Stimulated activated CD4-positive, alpha-beta T cell treated with anti-CD3 and anti-CD28 coated beads, Interleukin-12 subunit alpha, Interleukin-12 subunit beta, amount 100 ng/mL, for 24 hours (primary cell): ENCODE measurements at places on chromosomes 16 and 17.

DNA sequence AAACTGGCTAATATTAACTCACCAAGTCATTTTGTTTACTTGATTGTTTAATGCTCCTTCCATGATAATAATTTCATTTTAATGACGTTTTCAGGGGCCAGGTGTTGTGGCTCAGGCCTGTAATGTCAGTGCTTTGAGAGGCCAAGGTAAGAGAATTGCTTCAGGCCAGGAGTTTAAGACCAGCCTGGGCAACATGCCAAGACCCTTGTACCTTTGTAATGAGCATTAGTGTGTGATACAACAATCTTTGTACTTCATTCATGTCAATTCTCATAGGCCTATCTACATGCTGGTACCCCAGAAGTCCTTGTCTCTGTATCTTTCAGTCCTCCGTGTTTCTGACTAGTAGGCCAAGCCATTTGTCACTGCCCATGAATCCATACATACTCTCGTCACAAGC is 296.9 kb downstream of the ZFHX3 start:
- DNase-seq: no peak

DNA sequence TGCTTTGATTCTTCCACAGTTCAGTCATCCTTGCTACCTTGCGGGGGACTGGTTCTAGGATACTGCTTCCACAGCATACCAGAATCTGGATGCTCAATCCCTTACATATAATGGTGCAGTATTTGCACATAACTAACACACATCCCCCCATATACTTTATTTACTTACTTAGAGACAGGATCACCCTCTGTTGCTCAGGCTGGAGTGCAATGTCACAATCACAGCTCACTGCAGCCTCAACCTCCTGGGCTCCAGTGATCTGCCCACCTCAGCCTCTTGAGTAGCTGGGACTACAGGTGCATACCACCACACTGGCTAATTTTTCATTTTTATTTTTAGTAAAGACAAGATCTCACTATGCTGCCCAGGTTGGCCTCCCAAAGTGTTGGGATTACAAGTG is 112.2 kb downstream of the GOSR1 start:
- DNase-seq: no peak

GRCh38 chr16:4847774-4848587 is 700 bp downstream of the UBN1 start:
- peak; percentile 26 for DNase-seq

DNA sequence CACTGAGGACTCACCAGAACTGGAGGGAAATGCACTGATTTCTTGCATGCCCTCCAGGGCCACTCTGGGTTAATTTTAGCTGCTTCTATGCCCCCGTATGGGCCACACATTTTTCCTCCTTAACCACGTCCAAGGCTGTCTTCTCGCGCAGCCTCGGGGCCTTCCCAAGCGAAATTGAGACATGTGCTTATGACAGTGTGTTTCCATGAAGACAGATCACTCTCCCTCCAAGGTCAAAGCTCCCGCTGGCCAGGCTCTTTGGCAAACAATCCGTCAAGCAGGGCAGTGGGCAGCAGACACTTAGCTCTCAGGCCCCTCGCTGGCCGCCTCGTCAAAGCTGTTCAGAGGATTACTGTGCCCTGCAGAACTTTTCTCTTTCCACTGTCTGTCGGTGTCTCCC is 243.0 kb upstream of the N4BP1 start:
- DNase-seq: no peak

DNA sequence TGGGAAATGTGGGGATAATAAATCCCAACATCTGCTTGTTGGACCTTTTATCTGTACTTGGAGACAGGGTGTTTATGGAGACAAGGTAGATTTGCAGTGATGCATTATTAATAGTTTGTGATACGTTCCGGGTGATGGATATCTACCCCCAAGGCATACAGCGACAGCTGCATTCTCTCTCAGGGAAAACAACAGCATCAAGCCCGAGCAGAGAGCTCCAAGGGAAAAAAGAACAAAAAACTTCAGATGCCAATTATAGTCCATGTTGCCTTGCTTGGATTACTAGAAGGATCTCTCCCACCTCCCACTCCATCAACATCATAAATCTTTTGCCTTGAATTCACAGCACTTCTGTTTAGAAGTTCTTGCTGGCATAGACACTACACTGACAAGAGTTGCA is 187.5 kb upstream of the CDH11 start:
- no peak for DNase-seq

DNA sequence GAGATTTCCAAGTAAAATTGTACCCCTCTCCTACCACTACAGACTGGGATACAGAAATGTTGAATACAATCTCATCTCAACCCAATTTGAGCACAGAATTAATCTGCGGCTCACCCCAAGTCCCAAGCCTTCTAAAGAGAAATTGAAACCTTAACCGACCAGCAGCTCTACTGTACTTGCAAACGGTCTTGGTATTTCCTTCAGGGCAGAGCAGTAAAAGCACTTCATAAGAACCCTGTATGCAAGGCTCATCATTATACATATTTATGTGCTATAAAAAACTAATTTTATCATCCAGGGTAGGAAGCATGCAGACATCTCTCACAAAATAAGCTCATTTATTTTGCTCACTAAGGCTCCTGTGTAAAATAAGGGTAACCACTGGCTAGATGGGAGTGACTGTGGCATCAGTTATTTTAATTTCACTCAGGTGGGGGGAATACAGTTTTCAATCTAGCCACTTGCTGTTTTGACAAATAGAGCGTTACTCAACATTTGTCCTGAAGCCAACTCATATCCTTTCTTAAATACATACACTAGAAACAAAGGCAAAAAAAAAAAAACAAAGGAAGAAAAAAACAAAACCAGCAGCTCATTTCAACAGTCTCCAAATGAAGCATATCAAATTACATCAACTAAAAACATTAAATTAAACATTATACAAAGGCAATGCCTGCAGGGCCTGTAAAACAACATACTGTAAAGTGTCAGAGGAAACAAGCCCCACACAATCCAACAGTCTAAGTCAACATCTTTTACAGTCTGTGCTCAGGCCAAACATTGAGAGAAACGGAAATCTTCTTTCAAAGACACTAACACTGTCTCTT is 65.0 kb downstream of the PARN start:
- no peak for DNase-seq

GRCh38 chr17:58947411-58947810 is 159.3 kb downstream of the TRIM37 start:
- DNase-seq: no peak

- DNase-seq: no peak
Measured at GRCh38 chr16:23651943-23652468, 10.7 kb downstream of the DCTN5 start.

GRCh38 chr17:79325709-79326430 is 251.2 kb downstream of the ENGASE start:
- no peak for DNase-seq

GRCh38 chr17:66988069-66988798 is 23.7 kb downstream of the CACNG4 start:
- no peak for DNase-seq

DNA sequence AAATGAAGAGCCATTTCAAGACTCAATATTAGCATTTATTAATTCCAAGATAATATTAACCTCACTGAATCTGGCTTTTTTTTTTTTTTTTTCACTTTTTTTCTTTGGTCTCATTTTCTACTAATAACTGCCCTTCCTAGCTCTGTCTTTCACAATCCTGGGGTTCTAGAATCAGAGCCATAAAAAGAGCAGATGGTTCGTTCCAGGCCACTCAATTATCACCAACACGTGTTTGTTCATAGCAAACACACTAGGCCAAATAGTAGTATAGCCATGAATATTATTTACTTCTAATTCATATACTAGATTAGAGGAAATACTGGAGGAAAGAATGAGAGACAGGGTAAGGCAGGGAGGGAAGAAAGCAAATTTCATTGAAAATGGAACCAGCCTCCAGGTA is 39.8 kb downstream of the TEX2 start:
- DNase-seq: no peak

GRCh38 chr16:3821184-3821583 is 59.3 kb downstream of the CREBBP start:
- no peak for DNase-seq

DNA sequence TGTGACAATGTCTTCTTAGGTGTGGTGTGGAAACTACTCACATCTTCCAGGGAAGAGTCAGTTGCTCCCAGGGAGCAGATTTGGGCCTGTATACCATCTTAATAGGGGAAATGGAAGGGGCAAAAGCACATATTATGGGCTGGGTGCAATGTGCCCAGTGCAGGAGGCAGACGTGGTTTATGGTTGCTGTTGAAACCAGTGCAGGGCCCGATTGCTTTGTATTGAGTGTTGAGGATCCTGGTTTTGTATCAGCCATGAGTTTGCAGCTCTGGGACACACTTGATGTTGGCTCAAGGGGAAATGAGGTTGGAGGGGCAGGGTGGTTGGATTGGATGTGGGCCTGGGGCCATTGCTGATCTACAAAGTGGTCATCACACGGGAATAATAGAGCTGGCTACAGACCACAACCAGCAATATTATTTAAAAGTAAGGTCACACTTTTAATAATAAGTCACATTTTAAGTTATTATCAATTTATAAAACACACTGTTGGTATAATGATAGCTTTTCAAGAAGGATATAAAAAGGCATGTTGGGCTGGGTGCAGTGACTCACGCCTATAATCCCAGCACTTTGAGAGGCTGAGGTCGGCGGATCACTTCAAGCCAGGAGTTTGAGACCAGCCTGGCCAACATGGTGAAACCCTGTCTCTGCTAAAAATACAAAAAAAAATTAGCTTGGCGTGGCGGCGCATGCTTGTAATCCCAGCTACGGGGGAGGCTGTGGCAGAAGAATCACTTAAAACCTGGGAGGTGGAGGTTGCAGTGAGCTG is 302.4 kb downstream of the SEC14L1 start:
- DNase-seq: no peak

- DNase-seq: no peak
Measured at GRCh38 chr17:70138291-70138865, 31.0 kb upstream of the KCNJ2 start.

GRCh38 chr17:38428643-38429371 is 543 bp downstream of the ARHGAP23 start:
- no peak for DNase-seq

DNA sequence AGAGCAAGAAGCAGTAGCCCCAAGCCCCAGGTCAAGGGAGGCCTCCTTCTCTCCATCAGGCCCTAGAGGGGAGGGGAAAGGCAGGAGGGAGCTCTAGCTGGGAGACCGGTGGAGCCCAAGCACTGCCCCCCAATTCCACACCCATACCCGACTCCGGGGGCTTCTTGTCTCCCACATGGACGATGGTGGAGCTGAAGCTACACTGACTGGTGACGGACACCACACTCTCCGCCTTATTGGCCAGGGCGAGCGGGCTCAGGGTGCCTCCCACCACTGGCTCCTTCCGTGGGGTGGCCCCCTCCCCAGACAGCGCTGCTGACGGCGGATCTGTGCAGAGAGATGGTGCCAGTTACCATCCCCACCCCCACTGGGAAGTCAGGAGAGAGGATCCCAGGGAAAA is 6.4 kb downstream of the PER1 start:
- DNase-seq: no peak

- DNase-seq: no peak
Measured at GRCh38 chr17:27282054-27282551, 11.8 kb upstream of the WSB1 start.

DNA sequence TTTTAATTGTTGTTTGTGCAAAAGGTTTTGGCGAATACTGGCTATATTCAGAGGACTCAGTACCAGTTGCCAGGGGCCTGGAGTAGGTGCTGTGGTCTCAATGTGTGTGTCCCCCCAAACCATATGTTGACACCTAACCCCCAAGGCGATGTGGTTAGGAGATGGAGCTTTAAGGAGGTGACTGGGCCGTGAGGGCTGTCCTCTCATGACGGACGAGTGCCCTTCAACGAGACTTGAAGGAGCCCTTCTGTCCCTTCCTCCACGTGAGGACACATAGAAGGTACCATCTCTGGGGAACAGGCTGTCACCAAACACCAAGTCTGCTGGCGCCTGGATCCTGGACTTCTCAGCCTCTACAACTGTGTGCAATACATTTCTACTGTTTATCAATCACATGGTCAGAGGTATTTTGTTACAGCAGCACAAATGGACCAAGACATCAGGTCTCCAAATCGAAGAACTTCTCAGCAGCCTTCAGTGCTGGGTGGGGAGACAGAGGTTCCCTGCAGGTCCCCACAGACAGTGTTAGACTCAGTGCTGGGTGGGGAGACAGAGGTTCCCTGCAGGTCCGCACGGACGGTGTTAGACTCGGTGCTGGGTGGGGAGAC is 24.8 kb upstream of the METRNL start:
- no peak for DNase-seq

- no peak for DNase-seq
Measured at GRCh38 chr16:3642397-3643094, 11.9 kb upstream of the DNASE1 start.

DNA sequence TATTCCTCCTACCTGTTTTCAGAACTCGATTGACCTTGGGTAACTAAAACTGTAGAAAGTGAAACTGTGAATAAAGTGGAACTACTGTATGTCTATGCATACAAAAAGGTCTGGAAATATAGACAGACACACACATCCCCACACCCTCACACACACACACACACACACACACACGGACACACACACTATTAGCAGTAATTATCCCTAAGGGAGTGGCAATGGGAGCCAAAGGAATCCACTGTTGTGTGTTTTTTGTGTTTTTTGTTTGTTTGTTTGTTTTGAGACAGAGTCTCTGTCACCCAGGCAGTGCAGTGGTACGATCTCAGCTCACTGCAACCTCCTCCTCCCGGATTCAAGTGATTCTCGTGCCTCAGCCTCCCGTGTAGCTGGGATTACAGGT is 26.6 kb upstream of the SRCIN1 start:
- no peak for DNase-seq

GRCh38 chr16:54927125-54928015 is 3.3 kb upstream of the IRX5 start:
- DNase-seq: no peak

DNA sequence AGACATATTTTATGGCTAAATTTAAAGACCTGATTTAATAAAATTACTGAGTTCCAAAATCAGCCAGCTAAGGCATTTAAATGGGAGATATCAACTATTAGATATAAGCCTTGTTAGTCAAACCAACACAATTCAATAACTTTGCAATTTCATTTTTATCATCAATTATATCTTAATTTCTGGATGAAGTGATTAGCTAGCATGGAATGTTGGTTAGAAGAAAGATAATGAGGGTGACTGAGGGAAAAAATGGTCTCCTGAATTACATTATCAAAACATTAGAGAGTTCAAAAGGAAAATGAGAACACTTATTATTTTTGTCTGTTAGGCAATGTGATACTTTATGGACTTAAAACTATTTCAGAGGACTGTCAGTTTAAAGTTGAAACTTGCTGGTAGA is 525.7 kb downstream of the CDH11 start:
- DNase-seq: no peak

- no peak for DNase-seq
Measured at GRCh38 chr16:55130911-55131310, 193.1 kb upstream of the IRX6 start.

GRCh38 chr17:58832514-58832913 is 76.9 kb downstream of the PPM1E start:
- no peak for DNase-seq

- no peak for DNase-seq
Measured at GRCh38 chr16:66103211-66103610, 263.3 kb upstream of the CDH5 start.

DNA sequence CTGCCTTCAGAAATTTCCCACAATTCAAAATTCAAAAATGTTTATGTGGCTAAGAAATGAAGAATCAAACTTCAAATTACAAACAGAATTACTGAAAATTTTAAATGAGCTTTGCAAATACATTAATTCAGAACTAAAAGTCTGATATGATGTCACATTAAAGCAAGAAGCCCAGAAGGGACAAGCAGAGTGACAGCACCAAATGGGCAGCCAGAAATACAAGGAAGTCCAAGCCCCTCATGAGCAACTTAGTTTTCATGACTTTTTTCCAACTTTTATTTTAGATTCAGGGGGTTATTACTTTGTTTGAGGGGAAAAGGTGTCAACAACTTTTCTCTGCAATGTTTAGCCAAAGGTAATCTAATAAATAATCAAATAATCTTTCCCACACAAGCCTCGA is 21.5 kb downstream of the UBE2G1 start:
- DNase-seq: no peak
